Activated CD8-positive, alpha-beta memory T cell treated with anti-CD3 and anti-CD28 coated beads for 1 hour (primary cell): ENCODE measurements at places on chromosomes 2 and 18.

DNA sequence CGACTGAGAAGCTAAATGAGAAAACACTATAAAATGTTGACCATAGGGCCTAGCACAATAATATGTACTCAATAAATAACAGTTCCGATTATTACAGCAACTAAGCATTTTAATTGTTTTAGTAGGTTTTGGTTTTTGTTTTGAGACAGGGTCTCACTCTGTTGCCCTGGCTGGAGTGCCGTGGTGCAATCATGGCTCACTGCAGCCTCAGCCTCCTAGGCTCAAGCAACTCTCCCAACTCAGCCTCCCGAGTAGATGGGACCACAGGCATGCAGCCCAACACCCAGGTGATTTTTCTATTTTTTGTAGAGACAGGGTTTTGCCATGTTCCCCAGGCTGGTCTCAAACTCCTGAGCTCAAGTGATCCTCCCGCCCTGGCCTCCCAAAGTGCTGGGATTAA is 54.1 kb downstream of the ESCO1 start:
- no peak for DNase-seq

DNA sequence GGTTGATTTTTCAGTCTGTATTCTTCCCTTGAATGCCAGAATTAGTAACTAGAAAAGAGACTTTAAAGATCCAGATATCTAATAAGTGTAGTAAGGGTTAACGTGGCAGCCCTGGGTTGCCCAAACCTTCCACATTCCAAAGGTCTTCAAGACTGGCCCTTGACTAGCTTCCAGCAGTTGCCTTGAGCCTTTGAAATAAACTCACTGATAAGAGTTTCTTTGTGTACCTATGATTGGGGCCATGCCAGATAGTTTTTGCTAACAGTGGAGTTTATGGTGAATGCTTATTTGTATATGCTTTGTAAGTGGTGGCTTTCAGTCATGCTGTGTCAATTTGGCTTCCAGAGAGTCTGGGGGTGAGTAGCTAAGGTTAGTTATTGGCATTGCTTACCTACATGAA is 722.3 kb downstream of the RNF144A start:
- DNase-seq: no peak

- no peak for DNase-seq
Measured at GRCh38 chr2:158990397-158991214, 22.2 kb downstream of the TANC1 start.

DNA sequence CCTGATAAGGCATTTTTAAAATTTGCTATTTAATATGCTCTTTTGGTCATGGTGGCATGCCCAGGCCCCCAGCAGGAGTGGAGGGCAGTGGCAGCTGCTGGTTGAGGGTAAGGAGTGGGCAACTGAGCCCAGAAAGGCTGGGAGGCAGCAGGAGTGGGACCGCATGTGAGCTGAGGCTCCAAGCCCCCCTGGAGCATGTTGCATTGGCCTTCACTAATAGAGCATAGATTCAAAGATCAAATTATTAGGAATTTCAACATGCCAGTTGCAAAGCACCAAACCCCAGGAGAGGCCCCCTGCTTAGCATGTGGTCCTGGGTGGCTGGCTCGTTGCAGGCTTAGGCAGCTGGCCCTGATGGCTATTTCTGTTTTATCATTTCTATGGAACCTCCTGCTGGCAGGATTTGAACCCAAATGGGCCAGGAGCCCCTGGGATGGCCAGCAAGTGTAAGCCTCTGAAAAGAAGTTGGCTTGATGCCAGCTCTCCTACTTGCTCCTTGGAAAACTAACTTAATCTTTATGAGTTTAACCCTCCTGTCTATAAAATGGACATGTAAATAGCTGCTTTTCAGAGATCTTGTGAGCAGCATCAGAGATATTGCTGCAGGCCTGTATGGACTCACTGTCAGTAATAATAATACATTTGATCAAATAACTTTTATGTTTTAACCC is 42.1 kb upstream of the TMEM131 start:
- DNase-seq: no peak

- DNase-seq: no peak
Measured at GRCh38 chr2:202410092-202410491, 34.0 kb downstream of the BMPR2 start.

DNA sequence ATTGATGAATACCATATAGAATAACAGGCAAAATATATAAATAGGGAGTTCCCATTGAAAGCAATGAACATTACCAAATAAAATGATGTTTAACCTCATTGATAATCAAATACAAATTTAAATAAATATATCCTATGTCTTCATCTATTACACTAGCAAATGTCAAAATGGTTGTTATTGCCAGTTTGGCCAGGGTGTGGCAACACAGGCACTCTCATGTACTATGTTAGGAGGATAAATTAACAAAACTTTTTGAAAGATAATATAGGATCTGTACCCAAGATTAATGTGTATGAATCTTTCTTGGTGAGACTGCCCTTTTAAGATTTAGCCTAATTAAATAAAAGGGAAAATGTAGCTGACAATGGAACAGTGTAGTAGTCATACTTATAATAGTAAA is 659.3 kb downstream of the ERBB4 start:
- no peak for DNase-seq

- DNase-seq: no peak
Measured at GRCh38 chr2:217823626-217824025, 179.2 kb downstream of the TNS1 start.

- no peak for DNase-seq
Measured at GRCh38 chr2:727071-727470, 49.9 kb upstream of the TMEM18 start.

- no peak for DNase-seq
Measured at GRCh38 chr2:227570615-227571014, 28.1 kb upstream of the SCYGR2 start.

DNA sequence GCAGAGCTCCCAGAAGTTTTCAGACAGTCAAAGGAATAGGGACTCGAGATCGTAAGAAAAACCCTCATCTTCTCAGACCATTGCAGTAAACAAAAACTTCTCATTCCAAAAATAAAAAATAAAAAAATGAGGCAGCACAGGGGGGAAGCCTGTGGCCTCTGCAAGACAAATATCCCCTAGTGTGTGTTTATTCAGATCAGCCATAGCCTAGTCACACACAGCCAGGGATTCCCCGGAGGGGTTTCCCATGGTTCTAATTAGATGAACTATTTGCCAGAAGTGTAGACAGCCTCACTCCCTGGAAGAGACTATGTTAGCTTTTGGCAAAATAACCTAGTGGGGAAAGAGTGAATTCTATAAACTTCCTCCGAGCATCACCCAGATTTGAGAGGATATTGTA is 122.9 kb upstream of the KLF7 start:
- DNase-seq: no peak

DNA sequence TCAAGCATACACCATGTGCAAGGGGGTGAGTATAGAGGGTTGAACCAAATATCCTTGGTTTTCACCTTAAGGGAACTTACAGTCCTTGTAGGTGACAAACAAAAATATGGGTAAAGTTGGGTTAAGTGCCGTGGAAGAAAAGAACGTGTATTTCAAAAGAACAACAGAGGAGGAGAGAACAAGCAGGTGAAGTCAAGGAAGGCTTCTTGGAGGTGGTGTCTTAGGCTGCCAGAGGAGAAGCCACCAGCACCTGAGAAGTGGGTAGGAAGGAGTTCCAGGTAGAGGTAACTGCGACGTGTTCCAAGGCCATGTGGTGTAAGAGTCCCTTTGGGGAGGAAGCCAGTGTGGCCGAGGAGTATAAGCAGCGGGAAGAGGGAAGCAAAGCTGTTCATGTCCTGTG is 27.2 kb downstream of the CABLES1 start:
- DNase-seq: no peak

GRCh38 chr2:9261231-9261883 is 54.7 kb downstream of the ASAP2 start:
- DNase-seq: no peak

GRCh38 chr2:22890132-22890531 is 494.8 kb upstream of the KLHL29 start:
- no peak for DNase-seq

DNA sequence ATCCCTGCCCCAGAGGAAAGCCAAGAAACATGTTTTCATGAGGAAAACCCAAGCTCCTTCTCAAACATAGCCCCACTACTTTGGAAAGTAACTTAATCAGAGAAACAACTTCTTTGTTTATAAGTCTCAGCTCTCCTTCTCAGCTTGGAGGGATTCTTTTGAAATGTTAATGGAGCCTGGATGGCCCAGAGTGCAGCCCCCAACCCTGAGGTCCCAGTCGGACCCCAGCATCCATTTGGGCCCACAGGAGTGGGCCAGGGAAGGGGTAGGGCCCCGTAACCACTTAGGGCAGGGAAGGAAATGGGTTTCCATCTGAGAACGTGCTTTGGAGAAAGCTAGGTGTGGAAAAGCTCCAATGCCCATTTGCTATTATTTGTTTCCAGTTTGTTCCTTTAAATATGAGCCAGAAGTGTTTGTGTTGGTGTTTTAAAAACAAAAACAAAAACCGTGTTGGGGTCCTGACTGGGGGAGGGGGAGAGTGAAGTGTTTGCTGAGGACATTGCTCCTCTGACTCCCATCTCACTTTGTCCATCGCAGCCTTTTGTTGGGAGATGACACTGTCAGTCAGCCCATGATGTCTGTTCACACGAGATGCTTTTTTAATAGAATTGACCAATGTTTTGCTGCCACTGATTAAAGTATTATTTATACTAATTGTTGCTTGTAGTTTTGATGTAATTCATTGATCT is 1.6 kb upstream of the HOXD3 start:
- no peak for DNase-seq

DNA sequence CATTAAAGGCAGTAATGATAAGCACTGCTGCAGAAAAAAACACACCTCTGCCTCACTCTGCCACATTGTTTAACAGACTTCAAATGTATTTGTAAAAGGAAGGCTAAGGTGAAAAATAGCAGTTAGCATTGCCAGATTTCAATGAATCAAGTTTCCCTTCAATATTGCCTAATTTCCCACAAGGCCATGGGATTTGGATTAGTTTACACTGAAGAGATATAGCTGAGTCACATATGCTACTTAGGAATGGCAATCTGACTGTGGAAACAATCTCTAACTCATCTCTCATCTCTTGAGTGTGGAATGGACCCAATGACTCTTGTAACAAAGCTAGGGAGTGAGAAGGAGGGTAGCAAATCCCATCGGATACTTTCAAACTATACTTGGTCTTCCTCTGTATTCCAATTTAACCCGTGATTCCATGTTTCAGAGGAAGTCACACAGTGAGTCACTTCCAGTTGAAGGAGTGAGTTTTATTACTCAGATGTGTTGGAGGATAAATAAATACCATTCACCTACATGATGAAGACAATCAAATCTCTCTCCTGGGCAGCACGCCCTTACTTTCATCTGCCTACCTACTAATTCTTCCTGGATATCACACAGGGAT is 5.1 kb downstream of the B4GALT6 start:
- no peak for DNase-seq

DNA sequence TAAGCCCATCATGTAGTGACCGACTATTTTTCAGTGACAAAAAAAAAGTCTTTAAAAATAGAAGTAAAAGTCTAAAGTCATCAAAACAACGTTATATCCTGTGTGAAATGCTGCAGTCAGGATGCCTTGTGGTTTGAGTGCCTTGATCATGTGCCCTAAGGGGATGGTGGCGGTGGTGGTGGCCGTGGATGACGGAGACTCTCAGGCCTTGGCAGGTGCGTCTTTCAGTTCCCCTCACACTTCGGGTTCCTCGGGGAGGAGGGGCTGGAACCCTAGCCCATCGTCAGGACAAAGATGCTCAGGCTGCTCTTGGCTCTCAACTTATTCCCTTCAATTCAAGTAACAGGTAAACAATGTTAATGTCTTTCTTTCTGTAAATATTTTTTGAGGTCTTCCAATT is at the start of gene CD28:
TSS of gene CD28 (plus strand) at position 237 of the 400 bp plus-strand sequence. CDS start at position 295, 58 bp downstream.
- DNase-seq: peak; percentile 72

DNA sequence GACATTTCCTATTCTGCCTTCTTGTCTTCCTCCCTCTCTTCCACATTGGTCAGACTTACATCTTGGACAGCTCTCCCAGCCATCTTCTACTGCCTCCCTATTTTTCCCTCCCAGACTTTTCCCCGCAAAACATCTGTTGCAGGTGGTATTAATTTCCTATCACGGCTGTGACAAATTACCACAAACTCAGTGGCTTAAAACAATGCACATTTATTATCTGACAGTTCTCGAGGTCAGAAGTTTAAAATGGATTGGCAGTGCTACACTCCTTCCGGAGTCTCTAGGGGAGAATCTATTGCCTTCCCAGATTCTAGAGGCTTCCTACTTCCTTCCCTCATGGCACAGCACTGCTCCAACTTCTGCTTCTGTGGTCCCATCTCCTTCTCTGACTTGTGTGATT is 33.3 kb downstream of the STRADB start:
- DNase-seq: no peak

GRCh38 chr2:150126839-150127238 is 360.6 kb downstream of the RND3 start:
- DNase-seq: no peak

GRCh38 chr2:100623033-100623715 is 60.4 kb downstream of the PDCL3 start:
- DNase-seq: no peak

- no peak for DNase-seq
Measured at GRCh38 chr2:23772684-23773083, 154.2 kb downstream of the ATAD2B start.

DNA sequence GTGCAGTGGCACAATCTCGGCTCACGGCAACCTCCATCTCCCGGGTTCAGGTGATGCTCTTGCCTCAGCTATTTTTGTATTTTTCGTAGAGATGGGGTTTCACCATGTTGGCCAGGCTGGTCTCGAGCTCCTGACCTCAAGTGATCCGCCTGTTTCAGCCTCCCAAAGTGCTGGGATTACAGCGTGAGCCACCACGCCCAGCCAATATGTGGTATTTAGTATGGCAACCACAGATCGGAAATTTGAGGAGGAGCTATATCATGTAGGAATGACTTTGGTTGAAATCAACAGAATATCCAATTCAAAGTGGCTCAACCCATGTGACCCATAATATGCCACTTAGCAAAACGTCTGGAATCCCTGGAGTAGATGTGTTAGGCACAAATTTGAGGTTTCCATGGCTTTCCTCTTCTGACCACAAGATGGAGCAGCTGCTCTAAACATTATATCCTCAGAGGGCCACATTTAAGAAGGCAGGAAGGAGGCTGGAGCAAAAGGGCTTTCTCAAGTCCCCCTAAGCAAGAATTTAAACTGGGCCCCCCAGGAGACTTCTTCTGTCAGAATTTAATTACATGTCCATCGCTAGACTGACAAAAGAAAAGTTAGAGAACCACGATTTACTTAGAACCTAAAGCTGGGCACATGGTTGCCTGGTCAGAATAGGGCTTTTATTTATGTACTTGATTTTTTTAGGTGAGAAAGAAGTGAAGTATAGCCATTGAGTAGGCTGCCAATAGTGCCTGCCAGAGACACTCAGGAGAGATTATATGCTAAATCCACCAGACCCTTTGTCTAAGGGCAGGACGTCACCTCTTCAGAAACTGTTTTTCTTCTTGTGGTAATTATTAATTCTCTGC is 49.6 kb upstream of the ITSN2 start:
- no peak for DNase-seq

DNA sequence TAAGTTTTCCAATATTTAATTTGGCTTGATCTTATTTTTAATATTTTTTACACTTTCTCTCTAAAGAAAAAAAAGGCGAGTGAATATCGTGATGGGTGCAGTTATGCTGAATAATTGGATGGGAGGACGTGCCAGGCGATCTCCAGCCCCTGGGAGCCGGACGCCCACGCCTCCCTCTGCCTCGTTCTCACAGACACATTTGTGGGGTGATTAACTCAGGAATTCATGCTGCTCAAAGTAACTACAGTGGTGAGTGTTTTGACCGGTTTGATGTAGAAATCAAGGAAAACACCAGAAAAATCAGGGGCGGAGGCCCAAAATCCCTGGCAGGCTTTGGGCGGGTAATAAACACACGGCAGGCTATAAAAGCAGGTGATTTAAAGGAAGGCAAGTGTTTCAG is 736.8 kb upstream of the SALL3 start:
- no peak for DNase-seq
